Stimulated activated CD8-positive, alpha-beta memory T cell treated with anti-CD3 and anti-CD28 coated beads, Interleukin-15, amount 100 ng/mL, for 48 hours (primary cell): ENCODE measurements at places on chromosomes 1 and 21.

DNA sequence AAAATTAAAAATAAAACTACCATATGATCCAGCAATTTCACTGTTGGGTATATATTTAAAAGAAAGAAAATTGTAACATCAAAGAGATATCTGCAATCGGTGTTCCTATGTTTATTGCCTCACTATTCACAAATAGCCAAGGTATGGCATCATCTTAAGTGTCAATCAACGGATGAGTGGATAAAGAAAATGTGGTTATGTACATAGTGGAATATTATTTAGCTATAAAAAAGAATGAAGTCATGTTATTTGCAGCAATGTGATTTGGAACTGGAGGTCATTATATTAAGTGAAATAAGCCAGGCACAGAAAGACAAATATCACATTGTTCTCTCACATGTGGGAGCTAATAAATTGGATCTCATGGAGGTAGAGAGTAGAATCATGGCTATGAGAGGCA is 76.3 kb downstream of the RD3 start:
- DNase-seq, result no peak

- DNase-seq, result no peak
Observed at GRCh38 chr21:33371366-33371765, 31.8 kb upstream of the IFNGR2 start.

DNA sequence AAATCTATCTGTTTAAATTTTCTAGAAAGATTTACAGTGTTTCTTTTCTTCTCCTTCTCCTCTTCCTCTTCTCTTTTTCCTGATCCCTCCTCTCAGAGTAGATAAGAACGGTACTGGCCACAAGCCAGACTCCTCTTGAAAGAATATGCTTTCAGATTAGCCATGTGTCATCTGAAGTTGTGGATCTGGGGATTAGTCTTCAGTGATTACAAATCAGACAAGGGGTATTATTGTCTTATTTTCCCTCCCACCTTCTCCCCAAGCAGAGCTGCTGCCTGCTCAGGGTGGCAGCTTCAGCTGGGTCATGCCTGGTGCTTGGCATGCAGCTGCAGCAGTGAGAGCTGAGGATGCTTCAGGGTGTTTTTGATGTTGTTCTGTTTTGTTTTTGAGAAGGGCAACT is 42.7 kb downstream of the SGIP1 start:
- DNase-seq, result no peak

GRCh38 chr1:6272868-6273267 is 12.0 kb upstream of the GPR153 start:
- DNase-seq, result no peak

DNA sequence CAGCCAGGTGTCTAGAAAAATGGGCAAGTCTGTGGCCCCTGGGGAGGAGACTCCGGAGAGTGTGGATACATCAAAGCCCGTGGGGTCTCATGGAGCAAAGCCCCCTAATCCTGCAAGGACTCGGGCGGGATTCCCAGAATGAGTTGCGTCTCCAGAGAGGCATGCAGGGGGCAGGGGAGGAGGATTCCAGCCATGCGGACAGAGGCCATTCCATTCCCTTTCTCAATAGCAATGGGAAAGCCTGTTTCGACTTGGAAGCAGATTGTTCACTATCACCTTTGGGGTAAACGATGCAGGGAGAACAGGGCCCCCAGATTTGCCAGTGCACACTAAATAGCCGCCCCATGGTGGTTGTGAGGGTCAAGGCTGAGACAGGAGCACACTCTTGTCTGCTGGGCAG is 15.4 kb upstream of the PRDM15 start:
- no peak for DNase-seq

GRCh38 chr1:243420946-243421685 is 165.3 kb downstream of the SDCCAG8 start:
- DNase-seq, result no peak

GRCh38 chr1:178284058-178284457 is 190.2 kb downstream of the RASAL2 start:
- DNase-seq, result no peak

GRCh38 chr1:205569411-205570172 is 62.2 kb downstream of the ELK4 start:
- DNase-seq, result no peak

DNA sequence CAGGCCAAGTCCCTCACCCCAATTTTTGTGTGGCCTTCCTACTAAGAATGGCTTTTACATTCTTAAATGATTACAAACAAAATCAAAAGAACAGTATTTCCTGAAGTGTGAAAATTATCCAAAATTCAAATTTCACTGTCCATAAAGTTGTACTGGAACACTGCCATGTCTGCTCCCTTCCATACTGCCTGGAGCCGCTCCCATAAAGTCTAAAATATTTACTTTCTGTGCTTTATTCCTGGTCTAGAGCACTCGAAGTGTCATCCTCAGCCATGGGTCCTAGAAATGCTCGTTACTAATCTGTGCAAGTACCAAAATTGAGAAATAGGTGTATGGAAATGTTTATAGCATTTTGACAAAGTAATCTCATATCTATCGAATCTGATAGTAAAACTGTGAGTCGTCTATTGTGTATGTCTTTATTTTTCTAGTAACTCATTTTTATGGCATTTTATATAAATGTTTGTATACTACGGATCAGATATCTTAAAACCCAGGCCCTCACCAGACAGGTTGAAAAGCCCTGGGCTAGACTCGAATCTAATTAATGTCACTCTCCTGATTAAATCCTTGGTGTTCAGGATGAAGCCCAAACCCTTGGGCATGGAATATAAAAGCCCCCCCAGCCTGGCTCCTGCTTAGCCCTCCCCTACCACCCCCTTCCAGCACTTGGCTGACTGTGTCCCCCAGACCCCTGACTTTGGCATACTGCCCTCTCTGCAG is 4.9 kb downstream of the LBR start:
- no peak for DNase-seq

GRCh38 chr1:147717051-147717705 is 43.2 kb downstream of the GJA5 start:
- DNase-seq, result no peak

DNA sequence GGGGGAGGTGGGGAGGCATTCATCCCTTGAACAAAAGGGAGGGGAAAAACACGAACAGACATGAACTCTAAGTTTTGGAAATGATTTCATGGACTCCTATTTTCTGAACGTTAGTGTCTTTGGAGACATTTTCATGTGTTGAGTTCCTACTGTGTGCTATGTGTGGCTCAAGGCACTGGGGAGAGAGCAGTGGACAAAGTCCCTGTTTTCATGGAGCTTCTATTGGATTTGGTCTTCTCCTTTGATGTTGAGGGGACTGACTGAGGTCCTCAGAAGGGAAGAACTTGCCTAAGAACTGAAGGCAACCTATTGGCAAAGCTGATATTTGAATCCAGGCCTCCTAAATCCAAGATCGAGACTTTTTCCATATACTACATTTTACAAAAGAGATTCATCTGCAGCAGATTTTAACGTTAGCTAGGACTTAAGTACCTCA is 30.4 kb downstream of the JUN start:
- DNase-seq, result no peak

DNA sequence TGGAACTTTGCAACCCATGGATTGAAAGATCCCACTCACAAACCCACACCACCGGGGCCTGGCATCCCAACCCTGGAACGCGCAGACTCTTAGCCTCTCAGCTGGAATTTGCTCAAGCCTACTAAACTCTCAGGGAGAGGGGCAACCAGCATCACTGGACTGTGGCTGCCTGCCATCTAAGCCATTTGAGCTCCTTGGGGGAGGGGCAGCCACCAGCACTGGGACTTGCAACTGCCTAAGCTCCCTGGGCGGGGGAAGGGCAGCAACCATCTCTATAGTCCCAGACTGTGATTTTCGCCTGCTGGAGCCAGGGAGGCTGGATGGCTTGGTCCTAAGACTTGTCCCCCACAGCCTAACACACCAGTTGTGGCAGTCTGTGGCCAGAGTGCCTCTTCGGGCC is 122.3 kb downstream of the SNX7 start:
- DNase-seq, result no peak

GRCh38 chr1:213619026-213619425 is 368.7 kb upstream of the PROX1 start:
- no peak for DNase-seq

GRCh38 chr1:172554915-172555314 is 22.0 kb downstream of the SUCO start:
- DNase-seq, result no peak

DNA sequence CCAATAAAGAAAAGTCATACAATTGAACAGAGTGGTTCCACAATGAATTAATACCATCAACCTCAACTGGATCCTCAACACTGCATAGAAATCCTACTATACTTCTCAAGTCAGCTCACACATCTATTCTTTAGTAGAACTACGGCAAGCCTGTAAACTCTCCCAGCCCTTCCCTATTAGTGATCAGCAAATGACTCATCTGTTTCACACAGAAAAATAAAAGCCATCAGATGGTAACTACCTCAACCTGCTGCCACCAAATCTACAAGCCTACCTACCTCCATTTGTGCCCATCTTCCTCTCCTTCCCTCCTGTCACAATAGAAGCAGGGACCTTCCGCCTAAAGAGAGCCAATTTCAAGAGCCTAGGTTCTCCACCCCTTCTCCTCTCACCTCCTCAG is 63.6 kb downstream of the DMAP1 start:
- DNase-seq, result no peak

GRCh38 chr1:209839875-209840546 is 12.2 kb downstream of the UTP25 start:
- no peak for DNase-seq

GRCh38 chr1:153818876-153819275 is 43.7 kb downstream of the SLC27A3 start:
- DNase-seq, result no peak

DNA sequence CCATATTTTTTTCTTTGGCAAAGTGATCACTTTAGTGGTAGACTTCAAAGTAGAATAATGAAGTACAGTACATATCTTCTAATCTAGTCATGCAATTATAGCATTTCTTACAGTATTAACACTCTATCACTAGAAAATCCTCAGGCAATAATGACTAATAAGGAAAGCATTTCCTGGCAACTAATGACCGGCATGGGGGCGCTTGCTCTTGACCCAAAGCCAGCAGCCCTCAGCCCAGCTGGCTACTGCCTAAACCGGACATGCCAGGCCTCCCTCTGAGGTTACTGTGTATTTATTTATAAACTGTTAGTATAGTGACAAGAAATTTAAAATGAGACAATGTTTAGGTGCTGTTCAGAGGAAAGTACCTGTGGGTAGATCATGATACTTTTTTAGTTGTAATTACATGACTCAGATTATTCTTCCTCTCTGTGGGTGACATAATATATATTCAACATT is 633.8 kb downstream of the PTPRC start:
- no peak for DNase-seq

- DNase-seq, result no peak
Observed at GRCh38 chr1:157115851-157116736, 16.5 kb upstream of the ETV3L start.

DNA sequence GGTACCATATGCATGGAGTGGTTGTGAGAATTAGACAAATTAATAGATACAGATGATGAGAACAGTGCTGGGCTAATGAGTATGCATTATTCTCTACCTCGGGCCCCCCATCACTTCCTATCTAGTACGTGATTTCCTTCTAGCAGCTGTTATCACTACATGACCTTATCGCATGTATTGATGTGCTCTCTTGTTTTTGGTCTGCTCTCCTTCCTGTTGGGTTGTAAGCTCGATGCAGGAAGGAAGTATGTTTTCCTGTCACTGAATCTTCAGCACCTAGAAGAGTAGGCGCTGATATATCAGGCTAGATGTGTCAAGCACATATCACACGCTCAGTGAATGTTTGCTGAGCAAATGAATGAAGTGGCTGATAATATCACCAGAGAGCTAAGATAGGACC is 43.9 kb upstream of the IFNAR2 start:
- no peak for DNase-seq

- DNase-seq, result no peak
Observed at GRCh38 chr1:240093120-240093961, 1.7 kb downstream of the FMN2 start.

DNA sequence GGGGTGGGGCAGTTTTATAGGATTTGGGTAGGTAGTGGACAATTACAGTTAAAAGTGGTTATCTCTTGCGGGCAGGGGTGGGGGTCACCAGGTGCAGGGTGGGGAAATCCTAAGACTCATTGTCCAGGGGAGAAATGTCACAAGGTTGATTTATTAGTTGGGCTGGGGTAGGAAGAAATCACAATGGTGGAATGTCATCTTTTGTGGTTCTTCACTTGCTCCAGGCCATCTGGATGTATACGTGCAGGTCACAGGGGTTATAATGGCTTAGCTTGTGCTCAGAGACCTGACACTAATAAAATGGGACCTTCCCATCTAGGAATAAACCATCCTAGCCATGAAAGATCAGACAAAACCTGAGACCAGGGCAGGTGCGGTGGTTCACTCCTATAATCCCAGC is 11.5 kb downstream of the TEX46 start:
- no peak for DNase-seq

- no peak for DNase-seq
Observed at GRCh38 chr1:11707621-11708276, 16.2 kb downstream of the DRAXIN start.

- DNase-seq, result no peak
Observed at GRCh38 chr1:154193821-154194220, 1.9 kb upstream of the TPM3 start.

DNA sequence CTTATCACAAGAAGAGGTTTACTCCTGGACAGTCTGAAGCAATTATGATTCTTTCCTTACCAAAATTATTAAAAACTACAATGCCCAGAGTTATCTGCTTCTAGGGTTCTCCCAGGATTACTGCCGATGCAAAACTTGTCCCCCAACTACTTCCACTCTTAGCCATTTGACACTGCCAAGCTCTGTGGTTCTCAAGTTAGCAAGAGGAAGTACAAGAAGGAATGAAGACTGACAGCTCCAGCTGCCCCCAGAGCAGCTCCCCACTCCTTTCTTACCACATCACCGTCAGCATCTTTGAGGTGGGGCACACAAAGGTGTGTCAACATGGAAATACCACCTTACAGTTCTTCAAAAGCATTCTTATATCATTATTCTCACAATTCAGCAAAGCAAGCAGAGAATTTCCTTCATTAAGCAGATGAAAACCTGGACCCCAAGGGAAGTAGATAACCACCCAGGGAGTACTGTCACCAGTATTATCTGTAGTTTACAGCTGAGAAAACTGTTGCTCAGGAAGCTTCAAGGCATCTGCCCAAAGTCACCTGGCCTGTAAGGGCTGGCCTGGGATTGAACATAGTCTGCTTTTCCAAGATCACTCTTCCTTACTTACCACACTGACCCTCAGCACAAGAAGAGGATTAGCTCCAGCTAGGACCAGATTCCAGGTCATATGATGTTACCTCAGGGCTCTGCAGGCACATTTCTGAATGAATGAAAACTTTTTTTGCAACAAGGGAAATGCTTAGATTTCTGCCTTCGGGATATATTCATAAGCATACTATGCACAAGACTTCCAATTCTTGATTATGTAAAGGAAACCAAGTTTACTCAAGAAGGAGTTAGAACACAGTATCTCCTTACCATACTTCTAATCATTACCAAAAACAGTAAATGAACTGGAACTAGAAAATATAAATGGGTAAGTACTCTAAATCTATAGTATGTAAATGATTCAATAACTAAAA is 9.3 kb downstream of the PSMG1 start:
- no peak for DNase-seq

- no peak for DNase-seq
Observed at GRCh38 chr1:205009670-205010069, 33.3 kb upstream of the CNTN2 start.

- DNase-seq, result no peak
Observed at GRCh38 chr21:44847261-44848056, 26.0 kb downstream of the PTTG1IP start.

GRCh38 chr1:51328926-51329325 is 1.4 kb downstream of the TTC39A start:
- DNase-seq, result no peak

GRCh38 chr1:26278303-26278702 is 1.6 kb upstream of the SH3BGRL3 start:
- no peak for DNase-seq
